Stimulated activated CD4-positive, alpha-beta T cell treated with anti-CD3 and anti-CD28 coated beads, Interleukin-2, amount 100 ng/mL, for 24 hours (primary cell): ENCODE measurements at places on chromosomes 7 and 10.

DNA sequence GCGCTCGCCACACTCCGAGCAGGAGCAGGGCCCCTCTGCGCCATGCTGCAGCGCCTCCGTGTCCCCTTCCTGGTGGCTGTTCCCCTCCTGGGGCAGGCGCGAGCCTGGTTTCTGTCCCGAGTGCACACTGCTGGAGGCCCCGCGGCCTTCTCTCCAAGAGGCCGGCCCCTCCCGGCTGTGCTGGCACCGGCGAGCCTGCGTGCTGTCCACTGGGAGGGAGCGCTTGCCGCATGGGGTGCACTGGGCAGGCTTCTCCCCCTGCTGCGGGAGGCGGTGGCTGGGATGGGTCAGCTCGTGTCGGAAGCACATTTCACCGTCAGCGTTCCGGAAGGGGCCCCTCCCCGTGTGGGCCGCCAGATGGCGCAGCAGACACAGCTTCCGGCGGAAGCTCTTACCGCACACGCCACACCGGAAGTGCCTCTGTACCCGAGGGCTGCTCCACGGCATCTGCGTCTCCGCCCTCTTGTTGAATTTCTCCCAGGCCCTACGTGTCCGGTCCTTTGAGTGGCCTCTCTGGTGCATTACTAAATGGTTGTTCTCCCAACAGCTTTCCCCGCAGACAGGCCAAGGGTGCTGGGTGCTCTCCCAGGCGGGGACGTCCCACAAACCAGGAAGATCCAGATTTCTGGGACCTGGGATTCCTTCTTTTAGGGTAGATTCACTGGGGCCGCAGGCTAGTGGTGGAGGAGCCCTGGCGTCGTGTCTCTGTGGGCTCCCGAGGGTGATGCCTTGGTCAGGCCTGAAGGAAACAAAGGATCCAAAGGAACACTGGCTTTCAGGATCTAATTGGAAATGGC, 18.7 kb downstream of the ZNF786 start:
- DNase-seq: peak; percentile 60

GRCh38 chr7:48471196-48471595, 299.9 kb downstream of the ABCA13 start:
- no peak for DNase-seq

- no peak for DNase-seq
Observed at GRCh38 chr7:157309988-157310668, 26.7 kb upstream of the DNAJB6 start.

- no peak for DNase-seq
Observed at GRCh38 chr7:128453836-128454804, 1.6 kb upstream of the HILPDA start.

DNA sequence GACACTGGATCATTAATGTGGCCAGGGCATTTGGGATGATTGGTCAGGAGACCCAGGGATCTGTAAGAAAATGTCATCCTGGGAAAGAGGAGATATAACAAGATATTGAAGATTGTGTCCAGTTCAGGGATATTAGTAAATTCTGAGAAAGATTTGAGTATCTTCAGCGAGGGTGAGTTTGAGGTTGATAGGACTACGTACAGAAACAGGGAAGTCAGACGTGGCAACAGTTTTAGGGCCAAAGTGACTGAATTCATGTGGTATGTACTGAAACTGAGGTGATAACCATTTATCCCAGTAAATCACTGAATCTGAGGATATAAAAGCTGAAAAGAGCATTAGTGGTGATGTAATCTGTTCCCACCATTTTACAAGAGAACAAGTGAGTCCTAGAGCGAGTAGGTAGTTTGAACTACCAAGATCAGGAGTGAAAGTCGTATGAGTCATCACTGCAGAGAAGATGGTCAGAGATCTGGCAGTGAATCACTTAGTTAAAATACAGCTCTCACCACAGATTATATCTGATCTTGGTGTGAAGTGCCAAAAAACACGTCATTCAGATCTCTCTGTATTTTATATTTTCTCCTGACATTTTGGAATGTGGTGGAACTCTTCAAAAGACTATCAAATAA, 220.5 kb downstream of the CDK14 start:
- DNase-seq: no peak

DNA sequence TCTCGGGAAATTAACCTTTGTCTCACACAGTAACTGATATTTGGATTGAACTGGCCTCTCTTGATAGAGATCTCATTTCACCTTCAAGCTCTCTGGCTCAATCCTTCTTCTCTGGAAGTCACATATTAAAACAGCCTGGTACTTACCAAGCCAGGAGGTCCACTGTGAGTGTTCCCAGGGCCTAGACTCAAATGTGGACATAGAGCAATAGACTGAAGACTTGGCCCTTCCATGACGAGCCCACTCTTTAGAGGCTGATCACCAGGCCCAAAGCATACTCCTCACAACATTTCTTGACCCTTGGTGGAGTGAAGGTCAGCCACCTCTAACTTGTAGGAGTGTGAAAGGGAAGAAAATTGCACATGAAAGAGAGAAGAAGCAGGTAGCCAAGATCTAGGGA, 38.5 kb downstream of the COL1A2 start:
- no peak for DNase-seq

DNA sequence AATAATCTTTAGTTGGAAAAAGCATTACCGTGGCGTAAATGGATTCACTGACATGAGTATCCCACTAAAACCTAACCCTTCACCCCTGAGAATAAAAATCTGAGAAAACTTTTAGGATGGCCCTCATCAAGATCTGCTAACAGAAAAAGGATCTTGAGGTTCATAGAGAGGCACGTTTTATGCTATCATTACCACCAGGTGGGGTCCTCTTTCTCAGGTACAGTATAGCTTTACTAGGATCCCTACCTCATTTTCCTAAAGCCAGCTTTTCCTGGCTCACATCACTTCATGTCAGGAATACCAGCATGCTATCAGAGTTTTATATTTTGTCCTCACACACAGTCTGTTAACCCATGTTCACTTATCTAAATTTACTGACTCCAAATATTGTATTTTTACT, 173.7 kb downstream of the POM121L12 start:
- no peak for DNase-seq

DNA sequence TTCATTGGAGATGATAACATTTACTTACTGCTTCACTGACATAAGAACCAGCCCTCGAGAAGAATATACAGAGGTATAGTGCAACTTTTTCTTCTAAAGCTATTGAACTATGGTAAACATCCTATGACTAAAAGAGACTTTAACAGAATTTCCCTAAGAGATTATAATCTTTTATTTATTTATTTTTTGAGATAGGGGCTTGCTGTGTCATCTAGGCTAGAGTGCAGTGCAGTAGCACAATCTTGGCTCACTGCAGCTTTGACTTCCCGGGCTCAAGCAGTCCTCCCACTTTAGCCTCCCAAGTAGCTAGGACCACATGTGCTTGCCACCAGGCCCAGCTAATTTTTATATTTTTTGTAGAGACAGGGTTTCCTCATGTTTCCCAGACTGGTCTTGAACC, 258.5 kb upstream of the FERD3L start:
- no peak for DNase-seq
